ENCODE measurements at places on chromosomes 12 and 14. TPM values are rescaled to one million over a fixed set of nuclear protein-coding genes. Genes with fewer than 3 reads are reported as not detected.

DNA sequence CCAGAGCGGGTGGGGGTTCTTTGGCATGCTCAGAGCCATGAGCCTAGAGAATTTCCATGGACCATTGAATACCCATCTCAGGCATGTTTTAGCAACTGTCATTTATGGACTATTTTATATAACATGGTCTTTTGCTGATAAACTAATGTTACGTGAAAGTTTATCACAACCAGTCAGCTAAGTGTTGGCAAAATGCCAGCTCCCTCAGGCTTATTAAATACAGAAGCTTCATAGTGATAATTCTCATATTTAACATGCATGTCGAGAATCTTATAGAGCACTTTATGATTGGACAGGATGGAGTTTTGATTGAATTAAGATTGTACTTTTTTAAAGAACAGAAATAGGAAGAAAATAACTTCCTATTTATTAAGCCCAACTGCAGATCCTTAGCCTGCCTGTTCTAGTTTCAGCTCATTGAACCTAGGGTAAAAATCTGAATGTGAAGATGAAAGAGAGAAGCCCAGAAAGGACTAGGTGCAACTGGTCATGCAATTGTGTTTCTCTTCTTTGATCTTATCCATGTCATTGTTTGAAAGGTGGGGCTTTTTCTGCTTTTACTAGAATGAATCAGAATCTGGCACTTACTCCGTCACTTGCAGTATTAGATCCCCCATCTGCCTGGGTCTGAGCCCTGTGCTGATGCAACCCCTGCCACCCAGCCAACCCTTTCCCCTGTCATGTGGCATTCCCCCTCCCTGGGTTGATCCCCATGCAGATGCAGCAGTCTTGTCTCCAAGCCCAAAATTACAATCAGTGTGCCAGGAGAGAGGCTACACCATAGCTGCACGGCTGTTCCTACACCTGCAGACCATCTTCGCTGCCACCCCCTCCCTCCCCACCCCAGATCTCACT lies 134.6 kb upstream of the EVL start:
- no peak for DNase-seq

The DDX55 gene
- 29.4 TPM for total RNA-seq

GRCh38 chr14:90611936-90612335 lies 204.3 kb downstream of the TTC7B start:
- no peak for DNase-seq

GRCh38 chr12:108856170-108856427 lies 1.3 kb downstream of the SSH1 start:
- no peak for DNase-seq

DNA sequence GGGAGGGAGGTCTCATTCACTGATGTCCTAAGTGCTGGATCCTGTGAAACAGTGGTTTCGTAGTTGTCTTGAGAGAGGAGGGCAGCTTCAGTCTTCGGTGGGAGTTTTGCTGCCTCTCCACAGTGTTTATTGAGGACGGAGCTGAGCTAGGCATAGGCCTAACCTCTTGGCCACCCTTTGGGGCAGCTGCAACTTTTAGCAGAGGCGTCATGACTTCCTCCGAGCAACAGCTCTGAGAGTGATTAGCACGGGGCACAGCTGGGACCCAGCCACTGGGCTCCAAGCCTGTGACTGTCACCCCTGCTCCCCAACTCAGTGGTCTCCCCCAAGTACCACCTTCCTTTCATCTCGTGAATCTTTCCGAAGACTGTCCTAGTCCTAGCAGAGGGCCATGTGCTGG lies 139.9 kb upstream of the NCOR2 start:
- DNase-seq = no peak

- no peak for DNase-seq
Observed at GRCh38 chr12:30967026-30967425, 40.5 kb downstream of the TSPAN11 start.

- DNase-seq = no peak
Observed at GRCh38 chr14:68513838-68514607, 278.8 kb downstream of the ZFP36L1 start.

The PRIMA1 gene
- total RNA-seq = 0.09 TPM

DNA sequence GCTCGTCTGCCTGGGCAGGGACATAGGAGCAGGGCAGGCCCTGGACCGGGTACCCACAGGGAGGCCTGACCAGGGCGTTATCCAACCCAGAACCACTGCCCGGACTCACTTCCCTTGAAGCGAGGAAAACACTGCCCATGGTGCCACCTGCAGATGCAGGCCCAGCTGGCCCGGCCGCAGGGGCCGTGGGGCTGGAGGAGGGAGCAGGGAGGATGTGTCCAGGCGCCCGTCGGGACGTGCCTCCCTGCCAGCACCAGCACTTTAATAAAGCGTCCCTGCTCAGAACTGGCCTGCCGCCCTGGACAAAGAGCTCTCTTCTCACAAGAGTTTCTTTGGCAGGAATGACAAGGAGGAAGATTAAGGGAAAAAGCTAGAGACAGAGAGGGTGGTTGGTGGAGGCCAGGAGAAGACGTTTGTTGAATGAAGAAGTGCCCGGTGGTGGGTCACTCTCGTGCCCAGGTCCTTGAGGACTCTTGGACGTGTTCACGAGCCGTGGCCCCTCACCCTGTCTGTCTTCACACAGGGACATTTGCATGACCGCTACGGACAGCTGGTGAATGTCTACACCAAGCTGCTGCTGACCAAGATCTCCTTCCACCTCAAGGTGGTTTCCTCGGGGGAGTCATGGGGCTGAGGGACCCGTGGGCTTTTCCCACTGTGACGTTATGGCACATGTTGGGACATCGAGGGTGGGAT lies 14.2 kb downstream of the HIP1R start:
- DNase-seq = no peak

DNA sequence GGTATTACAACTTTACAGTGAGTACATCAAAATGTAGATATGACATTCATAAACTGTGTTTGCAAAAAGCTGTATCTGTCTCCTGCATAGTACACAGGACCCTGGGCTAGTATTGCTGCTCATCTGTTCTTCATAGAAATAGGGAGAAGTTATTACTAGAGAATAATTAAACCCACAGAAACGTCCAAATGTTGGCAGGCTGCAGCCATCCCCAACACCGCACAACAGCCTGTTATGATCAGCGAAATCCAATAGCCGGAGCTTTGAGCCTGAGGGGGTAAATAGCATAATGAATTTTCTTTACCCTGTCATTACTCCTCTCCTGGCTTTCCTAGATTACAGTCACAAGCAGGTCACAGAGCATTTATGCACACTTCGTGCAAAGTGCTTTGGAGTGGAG lies 178.0 kb downstream of the DACT1 start:
- no peak for DNase-seq

DNA sequence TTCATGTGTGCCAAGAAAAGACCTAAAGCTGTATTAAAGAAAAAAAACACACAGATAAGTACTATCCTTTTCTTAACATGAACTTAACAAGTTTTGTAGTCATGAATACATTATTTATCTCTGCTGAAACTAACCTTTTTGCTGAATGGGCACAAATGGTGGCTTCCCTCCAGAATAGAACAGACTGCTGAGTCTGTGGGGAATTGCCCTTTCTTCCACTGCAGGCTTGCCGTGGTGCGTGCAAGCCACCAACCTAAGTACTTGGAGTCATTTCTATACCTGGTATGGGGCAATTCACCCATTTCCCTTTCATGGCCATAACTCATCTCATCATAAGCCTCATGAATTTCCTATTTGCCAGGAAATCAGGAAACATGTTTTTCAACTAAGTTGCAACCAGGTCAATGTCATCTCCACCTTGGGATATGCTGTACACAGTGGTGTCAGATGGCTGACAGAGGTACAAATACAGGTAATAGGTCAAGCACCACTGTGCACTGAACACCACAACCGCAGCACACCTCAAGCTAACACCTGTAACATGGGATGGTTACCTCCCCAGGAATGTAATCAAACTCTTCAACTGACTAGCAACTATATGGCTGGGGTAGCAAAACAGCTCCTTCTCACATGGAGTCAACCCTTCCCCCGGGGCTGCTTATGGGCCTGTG lies 49.9 kb downstream of the CATSPERB start:
- DNase-seq = no peak

The KRT74 gene
- total RNA-seq = 0.09 TPM

The IAPP gene
- total RNA-seq = 0.14 TPM

GRCh38 chr12:12086362-12086761 lies 15.6 kb downstream of the BCL2L14 start:
- no peak for DNase-seq

DNA sequence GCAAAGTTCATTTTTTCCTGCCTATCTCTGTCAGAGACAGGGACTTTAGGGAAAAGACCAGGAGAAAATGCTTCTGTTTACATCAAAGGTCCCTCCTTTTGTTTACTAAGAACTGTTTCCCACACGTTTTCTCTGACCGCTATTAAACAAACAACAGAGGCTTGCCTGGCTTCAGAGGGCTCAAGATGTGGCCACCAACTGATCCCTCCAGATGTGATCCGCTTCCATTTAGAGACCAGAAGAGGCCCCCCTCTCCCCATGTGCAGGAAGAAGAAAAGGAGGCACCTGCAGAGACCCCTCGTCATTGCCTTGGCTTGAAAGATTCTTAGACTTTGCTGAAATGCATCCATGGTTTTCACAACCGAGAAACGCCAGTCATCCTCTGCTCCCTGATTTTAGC lies 217.9 kb upstream of the PWP1 start:
- no peak for DNase-seq

- DNase-seq = no peak
Observed at GRCh38 chr12:12999271-12999958, 650 bp downstream of the HEBP1 start.

DNA sequence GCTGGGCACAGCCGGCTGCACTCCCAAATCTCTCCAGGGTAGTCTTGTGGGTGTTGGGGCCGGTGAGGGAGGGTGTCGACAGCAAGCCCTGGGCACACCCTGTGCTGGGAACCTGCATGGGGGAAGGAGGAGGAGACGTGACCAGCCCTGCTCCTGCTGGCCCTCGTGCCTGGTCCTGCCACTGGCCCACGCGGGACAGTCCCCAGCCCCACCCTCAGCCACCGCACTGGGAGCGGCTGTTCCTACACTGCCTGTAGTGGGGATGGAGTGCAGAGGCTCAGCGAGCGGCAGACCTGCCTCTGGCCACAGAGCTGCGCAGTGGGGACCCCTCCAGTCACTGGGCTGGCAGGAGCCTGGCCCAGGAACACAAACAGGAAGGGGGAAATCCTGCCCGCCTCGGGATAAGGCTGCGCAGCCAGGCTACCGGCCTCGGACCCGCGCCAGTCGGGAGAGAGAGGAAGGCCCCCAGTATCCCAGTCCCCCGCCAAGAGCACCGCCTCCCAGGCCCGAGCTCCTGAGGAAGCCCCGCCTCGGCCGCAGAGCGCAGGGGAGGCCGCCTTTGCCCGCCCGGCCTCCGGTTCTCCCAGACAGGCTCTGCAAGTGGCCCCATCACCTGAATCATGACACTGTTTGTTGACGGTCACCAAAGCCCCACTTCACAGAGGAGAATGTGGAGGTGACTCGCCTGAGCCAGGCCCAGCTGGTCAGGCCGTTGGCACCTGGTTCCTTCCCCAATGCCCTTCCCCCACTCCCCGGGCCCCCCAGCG lies 10.6 kb downstream of the AHNAK2 start:
- no peak for DNase-seq

The OR4L1 gene
- not detected for total RNA-seq

The OR5AU1 gene
- not detected for total RNA-seq

DNA sequence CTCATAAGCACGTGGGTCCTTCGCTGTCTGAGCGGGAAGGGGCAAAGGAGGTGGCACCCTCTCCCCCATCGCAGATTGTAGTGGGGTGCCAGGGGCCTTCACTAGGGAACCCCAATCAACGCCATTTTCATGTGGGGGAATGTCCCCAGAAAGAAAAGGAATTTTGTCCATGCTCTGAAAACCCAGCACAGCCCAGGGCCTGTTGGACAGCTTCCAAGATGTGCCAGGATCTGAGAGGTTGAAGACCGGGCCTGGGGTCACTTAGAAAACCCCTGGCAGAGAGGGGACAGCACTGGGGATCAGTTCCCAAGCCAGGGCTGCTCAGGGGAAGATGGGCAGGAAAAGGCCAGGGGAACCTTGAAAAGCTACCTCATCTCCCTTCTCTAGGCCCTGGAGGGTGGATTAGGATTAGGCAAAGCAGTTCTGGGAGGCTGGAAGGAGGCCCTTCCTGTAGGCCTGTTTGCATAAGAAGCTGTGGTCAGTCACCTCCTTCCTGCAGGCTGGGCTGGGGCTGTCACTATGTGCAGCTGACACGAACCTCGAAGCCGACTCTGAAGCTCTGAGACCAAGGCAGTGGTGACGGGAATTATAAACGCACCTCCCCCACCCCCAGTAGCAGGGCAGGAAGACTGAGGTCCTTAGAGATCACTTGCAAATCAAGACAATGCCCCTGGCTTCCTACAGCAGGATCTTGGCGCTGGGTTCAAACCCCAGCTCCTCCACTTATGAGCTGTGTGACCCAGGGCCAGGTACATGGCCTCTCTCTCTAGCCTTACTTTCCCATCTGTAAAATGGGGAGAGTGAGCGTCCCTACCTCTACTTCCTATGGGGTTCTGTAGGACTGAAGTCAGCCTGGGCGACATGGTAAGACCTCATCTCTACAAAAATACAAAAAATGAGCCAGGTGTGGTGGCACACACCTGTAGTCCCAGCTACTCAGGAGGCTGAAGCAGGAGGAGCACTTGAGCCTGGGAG lies 29.0 kb downstream of the TESC start:
- no peak for DNase-seq

The DGKA gene
- total RNA-seq = 326 TPM

GRCh38 chr14:73221945-73222344 lies 15.4 kb upstream of the PAPLN start:
- DNase-seq = no peak

- DNase-seq = no peak
Observed at GRCh38 chr14:86826661-86827060, 1166.3 kb downstream of the GALC start.

The CBLN3 gene
- 2.8 TPM for total RNA-seq

- no peak for DNase-seq
Observed at GRCh38 chr14:30016002-30016401, 88.4 kb upstream of the PRKD1 start.

- DNase-seq = no peak
Observed at GRCh38 chr12:125065919-125066570, 810 bp downstream of the AACS start.

DNA sequence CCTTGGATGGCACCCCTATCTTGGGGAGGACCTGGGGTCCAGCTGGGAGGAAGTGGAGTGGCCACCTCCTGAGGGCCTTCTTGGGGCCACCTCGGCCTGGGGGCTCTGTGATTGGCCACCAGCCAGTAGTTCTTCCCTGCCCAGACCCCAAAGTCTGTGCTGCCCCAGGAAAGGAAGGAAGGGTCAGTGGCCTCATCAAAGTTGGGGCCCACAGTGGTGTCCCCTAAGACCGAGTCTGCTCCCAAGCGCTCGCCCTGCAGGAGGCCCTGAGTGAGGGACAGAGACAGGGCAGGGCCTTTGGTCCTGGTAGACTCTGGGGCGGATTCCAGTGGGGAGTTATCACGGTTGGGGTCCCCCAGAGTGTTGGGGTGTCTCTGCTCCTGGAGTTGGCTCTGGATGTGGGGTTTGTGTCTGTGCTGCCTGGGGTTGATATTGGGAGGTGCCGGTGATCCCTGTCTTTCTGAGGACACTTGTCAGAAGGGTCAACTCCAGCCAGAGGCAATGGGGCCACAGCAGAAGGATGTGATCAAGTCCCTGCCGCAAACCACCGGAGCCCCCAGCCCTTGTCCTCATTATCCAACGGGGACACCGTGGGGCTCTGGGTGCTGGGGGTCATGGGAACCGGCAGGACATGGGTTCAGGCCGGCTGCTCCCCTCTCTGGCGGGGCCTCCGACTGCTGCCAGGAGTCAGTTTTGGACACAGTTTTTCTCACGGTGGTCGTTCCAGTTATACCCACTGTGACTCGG lies 364.3 kb downstream of the TMEM121 start:
- DNase-seq = no peak

GRCh38 chr14:104299993-104300761 lies 161.8 kb downstream of the KIF26A start:
- no peak for DNase-seq
